ENCODE measurements at places on chromosomes 4 and X. TPM values are rescaled to one million over a fixed set of nuclear protein-coding genes. Genes with fewer than 3 reads are reported as not detected.
A peak's percentile ranks its signal among the peaks of the same experiment; 100 is the strongest.

DNA sequence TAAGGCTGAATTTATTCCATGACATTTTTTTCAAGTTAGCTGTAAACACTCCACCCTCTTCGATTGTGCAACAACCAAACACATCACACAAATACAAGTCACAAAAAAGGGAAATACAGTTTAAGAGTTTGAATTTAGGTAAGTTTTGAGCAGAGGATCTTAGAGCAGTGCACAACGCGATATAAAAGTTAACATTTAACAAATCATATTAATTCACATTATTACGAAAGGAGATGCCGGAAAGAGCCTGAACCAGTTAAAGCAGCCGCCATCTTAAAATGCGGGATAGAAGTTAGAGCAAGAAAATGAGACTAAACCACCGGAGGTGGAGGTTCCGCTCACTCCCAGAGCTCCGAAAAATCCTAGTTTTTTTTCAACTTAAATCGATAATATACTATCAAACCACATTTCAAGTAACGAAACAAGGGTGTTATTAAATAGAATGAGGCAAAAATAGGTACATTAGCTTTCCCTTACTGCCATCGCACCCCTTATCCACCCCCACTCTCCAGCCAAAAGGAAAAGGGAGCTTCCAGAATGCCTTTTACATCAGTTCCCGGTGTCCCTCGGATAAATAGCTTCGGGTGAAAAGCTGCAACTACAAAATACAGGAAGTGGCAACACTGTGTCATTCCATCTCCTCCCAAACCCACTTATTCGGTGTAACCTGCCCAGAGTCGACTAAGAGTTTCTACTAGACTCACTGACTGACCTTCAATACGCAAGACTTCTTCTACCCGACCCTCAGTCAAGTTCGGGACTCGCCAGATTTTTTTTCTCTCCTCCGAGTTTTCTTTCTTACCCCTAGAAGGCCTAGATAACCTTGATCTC lies 1.9 kb downstream of the UBE2D3 start:
- peak; percentile 77 for DNase-seq

GRCh38 chrX:25968920-25969319 lies 169.2 kb upstream of the MAGEB18 start:
- DNase-seq = no peak

DNA sequence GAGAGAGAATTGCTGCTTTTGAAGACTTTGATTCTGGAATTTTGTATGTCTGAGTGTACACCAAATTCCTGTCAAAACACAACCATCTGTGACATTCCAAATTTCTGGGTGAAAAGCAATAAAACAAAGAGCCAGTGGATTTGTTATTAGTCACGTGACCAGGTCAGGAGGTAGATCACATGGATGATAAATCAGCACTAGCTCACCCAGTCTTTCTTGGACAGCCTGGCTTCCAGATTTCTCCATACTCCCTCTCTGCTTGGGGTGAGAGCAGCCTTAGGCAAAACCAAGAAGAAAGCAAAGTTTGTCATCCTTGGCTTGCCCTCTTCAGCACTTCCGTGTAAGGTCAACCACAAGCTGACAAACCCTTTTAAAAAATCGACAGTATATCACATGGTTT lies 194.2 kb downstream of the CLCN4 start:
- no peak for DNase-seq

GRCh38 chr4:14607578-14607977 lies 394.7 kb upstream of the CPEB2 start:
- DNase-seq = peak; percentile 67

DNA sequence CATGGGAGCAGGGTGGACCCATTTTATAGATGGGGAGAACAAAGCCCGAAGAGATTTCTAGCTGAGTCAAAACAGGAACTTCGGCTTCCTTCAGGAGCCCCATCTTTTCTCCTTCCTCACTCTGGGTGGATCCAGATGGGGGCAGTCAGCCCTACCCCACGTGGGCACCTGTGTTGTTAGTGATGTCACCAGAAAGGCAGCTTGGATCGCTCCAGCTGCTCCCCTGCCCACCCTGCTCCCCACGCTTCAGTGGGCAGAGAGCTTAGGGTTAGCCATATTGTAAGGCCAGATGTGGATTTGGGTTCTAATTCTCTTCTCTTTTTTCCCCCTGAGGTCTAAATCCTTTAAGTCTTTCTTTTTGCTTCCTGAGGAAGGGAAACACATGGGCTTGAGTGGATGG lies 132.3 kb upstream of the PJA1 start:
- no peak for DNase-seq

Gene NSG1
- total RNA-seq = 0.57 TPM

GRCh38 chr4:135545616-135546317 lies 1344.2 kb upstream of the PABPC4L start:
- DNase-seq = no peak

Gene IRF2
- 16.6 TPM for total RNA-seq

DNA sequence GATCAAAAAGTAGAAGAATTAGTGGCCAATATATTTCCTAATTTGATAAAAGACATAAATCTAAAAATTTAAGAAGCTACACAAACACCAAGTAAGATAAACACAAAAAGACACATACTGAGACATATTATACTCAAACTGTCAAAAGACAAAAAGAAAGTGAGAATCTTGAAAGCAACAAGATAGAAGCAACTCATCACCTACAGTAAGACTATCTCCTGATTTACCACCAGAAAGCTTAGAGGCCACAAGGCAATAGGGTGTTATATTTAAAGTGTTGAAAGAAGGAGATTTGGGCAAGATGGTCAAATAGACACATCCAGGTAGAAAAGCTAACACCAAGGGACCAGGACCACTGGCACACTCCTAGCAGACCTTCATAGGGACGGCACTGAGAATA lies 79.4 kb downstream of the ITM2A start:
- no peak for DNase-seq

Measured in LHCN-M2 (cell line).